Suppressor macrophage (primary cell): ENCODE measurements at places on chromosomes 13 and 19.

- DNase-seq = no peak
Measured at GRCh38 chr13:24168979-24169378, 8.5 kb downstream of the SPATA13 start.

DNA sequence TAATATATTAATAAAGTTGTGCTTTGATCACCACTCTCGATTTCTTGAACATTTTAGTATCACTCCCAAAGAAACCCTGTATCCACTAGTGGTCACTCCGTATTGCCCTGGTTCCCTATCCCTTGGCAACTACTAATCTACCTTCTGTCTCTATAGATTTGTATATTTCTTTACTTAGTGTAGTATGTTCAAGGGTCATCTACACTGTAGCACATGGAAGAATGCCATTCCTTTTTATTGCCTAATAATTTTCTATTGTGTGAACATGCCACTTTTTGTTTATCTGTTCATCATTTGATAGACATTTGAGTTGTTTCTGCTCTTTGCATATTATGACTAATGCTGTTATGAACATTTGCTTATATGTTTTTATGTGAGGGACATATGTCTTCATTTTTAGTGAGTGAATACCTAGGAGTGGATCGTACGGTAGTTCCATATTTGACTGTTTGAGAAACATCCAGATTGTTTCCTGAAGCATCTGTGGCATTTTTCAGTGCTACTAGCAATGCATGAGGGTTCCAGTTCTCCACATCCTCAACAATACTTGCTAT, 254.0 kb downstream of the GPC6 start:
- DNase-seq = no peak

DNA sequence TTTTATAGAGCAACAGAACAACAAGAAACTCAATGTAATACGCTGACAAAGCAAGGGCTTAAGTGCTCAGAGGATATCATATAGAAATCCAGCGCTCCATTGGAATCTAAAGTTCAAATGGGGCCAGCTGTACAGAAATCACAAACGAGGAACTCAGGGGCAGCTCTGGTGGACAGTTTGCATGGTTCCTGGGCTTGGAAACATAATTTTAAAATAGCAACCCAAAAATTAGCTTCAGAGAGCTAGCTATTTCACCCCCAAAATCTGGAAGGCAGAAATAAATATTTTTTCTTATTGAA, 19.2 kb upstream of the LATS2 start:
- no peak for DNase-seq

GRCh38 chr19:41304706-41305483, 5.1 kb upstream of the CCDC97 start:
- DNase-seq = no peak

- no peak for DNase-seq
Measured at GRCh38 chr13:103007427-103007762, 58.8 kb downstream of the SLC10A2 start.

DNA sequence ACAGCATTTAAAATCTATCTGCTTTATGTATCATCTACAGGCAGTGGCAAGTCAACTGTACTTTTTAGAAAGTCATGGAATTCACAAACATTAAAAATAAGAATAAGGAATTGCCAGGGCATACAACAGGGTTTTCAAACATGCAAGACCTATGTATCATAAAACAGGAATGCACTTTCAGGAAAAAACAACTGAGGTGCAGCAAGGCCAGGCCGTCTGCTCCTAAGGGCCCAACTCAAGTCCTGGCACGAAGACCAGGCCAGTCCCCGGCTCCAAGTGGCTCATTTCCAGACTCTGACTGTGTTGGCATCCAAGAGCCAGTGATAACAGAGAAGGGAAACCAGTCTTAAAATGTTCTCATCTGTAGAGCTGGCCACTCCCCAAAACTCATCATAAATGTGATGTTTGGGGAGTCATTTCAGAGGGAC, 7.1 kb downstream of the RFX2 start:
- no peak for DNase-seq

DNA sequence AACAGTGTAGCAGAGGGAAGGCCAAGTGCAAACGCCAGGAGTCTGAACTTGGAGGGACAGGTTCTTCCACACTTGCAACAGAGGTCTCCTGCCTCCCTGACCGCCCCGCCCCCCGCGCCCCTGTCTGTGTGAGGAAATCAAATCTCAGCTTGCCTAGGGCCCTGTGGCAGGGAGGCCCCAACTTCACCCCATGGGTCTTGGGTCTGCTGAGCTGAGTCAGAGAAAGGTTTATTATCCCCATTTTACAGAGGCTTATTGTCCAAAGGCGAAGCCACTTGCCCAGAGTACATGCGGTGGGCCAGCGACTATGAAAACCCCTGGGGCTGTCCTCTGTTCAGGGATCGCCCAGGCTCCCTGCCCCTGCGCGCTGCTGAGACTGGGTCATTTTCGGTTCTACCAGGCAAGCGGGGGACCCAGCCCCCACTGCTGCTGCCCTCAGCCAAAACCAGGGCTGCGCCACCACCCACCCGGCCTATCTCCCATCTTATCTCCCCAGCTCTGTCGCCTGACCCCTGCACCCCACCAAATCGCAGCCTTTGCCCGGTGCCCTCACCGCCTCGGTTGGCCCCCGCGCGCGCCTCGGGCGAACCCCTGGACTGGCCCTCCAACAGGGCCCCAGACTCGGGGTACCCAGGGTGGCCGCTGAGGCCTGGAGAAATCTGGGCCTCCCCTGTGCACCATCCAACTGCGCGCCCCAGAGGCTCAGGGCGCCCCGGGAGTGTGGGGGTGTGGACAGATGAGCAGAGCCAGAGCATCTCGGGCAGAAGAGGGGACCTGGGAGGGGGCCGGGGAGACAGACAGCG, 850 bp upstream of the CERS4 start:
- DNase-seq = no peak

GRCh38 chr13:110625771-110626321, 10.5 kb downstream of the NAXD start:
- DNase-seq = no peak

GRCh38 chr19:28636016-28636629, 576.8 kb downstream of the UQCRFS1 start:
- DNase-seq = no peak

DNA sequence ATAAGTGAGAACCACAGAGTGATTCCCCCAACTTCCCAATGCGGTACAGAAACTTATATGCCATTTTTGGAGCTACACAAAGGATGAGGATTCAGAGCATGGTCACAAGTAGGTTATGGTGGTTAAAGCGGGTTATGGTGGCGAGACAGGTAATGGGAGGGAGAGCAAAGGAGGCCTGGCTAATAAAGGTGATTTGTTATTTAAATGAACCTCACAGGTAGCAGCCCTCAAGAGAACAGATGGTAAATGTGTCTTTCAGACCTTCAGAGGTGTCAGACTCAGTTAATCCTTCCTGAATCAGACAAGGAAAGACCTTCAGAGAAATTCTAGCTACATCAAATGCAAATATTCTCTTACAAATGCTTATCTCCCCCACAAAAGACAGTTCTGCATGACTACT, 1971.4 kb downstream of the OLFM4 start:
- no peak for DNase-seq

DNA sequence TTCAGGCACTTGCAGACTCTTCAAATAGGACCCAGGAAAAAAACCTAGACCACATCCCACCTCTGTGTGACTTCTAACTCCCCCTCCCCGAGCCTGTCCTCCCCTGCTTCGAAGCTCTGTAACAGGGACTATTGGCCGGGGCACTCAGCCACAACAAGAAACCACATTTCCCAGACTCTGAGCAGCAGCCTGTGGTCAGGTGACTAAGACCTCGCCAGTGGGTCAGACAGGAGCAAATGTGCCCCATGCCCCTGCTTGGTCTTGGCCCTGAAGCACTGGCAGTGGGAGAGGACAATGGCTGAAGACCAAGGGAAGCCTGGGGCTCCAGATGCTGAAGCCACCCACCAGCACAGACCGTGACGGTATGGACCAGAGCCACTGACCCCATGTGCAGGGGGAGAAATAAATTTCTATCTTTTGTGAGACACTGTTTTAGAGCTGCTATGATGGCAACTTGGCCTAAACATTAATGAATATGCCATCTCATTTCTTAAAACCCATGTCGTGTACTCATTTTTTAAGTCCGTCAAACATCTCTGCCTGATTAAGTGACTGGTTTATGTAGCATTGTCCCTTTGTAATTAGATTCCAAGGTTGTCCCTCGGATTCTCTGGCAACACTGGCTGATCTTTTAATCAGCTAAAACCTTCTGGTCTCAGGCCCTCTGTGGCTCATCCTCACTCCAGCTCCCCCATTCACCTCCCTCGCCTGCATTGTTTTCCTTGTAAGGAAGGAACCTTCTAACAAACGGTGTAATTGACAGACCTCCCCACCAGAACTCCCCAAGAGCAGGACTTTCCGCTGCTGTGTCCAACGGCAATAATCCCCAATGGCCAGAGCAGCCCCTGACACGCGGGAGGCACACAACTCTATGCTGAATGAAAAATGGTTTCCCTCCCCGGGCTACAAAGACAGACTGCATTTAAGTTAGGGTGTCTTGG, 98.4 kb downstream of the STK24 start:
- no peak for DNase-seq

DNA sequence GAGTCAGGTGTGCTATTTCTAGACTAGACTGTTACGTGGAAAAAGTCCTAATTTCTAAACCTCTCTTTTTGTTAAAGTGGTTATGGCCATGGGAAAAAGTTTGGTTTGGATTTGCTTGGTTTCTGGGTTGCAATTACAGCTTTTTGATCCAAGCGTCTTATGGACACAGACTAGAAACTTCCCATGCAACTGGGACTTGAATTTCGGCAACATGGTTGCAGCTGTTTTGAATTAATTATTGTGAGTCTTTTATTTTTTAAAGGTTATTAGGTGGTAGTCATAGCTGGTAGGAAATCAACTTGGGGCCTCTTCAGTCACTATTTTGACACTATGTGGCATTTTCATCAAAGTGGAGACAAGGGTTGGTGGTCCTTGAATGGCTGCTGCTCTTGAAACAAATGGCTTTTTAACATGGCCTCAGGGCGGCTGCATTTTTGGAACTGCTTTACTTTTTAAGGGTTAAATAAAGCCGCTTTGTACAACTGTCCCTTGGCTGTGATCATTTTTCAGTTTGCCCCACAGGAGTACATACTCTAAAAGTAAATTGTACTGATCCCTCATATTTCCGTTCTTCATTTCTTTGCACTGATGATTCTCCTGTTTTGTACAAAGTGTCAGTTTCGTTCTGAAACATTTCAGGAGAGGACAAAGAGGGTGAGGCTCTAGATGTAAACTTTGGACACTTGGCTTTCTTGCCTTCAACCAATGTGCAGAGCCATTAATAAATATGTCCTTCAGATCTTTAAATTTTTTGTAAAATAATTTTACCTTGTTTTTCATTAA, 15.9 kb downstream of the HNRNPM start:
- no peak for DNase-seq

- DNase-seq = no peak
Measured at GRCh38 chr19:37412700-37413099, 41.8 kb downstream of the ZNF527 start.

DNA sequence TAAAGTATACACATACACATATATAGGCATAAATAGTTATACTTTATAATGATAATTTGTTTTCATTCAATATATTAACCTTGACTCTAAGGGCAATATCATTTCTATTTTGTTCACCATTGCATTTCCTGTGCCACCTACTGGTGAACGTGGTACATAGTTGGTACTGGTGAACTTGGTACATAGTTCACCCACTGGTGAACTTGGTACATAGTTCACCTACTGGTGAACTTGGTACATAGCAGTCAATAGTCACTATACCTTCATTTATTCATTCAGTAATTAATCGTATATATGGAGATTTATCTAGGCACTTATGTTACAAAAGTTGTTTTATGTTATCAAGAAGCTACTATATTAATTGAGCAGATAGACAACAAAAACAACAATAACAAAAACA, 172.6 kb upstream of the ATXN8OS start:
- no peak for DNase-seq

GRCh38 chr13:94682229-94682628, 30.1 kb downstream of the SOX21 start:
- DNase-seq = no peak

- DNase-seq = no peak
Measured at GRCh38 chr19:1302533-1303239, 17.0 kb downstream of the EFNA2 start.

- DNase-seq = no peak
Measured at GRCh38 chr13:77239312-77239711, 87.6 kb downstream of the MYCBP2 start.

GRCh38 chr13:90256746-90257145, 1090.7 kb upstream of the MIR17HG start:
- no peak for DNase-seq

GRCh38 chr13:75636436-75637180, 478 bp downstream of the LMO7 start:
- DNase-seq = peak; percentile 71

GRCh38 chr13:28357911-28358433, 137.0 kb downstream of the FLT1 start:
- DNase-seq = peak; percentile 86

DNA sequence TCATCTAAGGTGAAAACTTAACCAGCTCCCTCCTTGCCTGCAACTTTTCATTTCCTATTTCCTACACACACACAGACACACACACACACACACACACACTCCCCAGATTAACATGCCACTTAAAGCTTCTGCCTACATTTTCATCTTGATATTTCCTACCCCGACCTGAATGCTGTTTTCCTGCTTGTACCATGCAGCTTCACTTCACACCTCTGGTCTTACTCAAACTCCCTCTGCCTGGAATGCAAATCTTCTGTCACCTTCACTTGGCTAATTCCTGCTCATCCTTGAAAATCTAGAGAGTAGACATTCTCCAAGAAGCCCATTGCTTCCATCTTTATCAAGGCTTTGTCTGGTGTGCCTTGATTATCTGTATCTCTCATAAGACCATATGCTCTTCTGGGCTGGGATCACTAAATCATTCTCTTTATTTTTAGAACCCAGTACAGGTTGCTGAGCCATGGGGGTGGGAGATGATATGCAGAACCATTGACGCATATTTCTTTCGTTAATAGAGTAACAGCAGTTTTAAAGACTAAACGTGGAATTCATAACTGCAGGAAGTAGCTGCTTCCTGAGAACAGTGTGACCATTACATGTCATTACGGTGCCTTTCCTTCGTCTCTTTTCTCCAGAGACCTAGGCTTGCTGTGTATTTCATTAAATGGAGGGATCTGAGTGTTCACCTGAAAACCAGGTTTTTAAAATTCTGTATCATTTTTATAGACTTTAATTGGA, 37.7 kb downstream of the CNMD start:
- DNase-seq = no peak

GRCh38 chr13:40178130-40178529, 488.3 kb downstream of the FOXO1 start:
- no peak for DNase-seq

DNA sequence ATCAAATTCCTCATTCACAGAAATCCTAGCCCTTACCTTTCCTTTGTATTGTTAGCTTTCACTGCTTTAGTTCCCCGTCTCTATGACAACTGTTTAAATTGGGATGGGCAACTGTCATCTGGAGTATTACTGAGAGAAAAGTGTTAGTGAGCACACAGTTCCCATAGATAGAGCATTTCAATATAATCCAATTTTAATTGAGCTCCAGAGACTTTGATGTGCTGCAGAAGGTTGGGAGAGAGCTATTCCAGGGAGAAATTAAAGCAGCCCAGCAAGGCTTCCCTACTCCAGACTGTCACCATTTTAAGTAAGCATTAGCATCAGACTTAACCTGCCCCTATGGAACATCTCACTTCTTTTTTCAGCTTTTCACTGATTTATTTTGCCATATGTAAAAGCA, 55.0 kb upstream of the MAB21L1 start:
- DNase-seq = no peak

GRCh38 chr19:2902590-2903218, 2.0 kb downstream of the ZNF57 start:
- no peak for DNase-seq
